Activated naive CD4-positive, alpha-beta T cell (primary cell): ENCODE measurements at places on chromosomes 2 and 18.

GRCh38 chr2:43818761-43819160, 19.9 kb downstream of the ABCG5 start:
- no peak for DNase-seq

- no peak for DNase-seq
Observed at GRCh38 chr2:173141666-173142065, 66.0 kb downstream of the MAP3K20 start.

DNA sequence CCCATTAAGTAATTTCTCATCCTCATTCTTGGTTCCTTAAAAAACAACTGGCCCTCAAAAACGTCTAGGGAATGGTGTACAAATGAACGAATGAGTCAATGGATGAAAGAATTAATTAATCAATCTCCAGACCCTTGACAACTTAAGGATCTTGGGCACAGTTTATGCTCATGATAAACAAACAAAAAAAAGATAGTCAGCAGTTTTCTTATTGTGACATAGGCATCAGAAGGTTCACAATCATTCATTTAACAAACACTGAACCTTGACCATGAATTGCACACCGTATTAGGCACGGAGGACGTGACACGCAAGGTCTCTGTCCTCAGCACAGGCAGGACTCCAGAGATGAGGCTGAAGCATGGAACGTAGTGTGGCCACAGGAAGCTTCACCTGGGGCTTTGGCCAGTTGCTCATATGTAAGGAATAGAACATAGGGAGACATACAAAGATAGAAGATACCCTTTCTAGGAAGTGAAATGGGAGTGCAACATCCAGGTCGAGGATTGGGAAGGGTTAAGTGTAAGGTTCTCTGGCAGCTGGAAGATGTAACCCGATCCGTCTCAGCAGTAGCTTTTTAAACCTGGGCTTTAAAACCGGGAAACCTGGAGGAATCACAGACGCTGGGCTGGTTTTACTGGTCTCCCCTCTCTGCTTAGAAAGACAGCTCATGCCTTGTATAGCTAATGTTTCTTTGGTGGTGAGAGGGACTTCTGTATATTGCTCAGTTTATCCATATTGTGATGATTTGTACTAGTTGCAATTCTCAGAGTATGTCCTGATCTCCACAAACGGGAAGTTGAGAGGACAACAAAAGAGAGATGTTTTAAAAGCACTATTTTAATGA, 8.9 kb upstream of the LTBP1 start:
- no peak for DNase-seq

DNA sequence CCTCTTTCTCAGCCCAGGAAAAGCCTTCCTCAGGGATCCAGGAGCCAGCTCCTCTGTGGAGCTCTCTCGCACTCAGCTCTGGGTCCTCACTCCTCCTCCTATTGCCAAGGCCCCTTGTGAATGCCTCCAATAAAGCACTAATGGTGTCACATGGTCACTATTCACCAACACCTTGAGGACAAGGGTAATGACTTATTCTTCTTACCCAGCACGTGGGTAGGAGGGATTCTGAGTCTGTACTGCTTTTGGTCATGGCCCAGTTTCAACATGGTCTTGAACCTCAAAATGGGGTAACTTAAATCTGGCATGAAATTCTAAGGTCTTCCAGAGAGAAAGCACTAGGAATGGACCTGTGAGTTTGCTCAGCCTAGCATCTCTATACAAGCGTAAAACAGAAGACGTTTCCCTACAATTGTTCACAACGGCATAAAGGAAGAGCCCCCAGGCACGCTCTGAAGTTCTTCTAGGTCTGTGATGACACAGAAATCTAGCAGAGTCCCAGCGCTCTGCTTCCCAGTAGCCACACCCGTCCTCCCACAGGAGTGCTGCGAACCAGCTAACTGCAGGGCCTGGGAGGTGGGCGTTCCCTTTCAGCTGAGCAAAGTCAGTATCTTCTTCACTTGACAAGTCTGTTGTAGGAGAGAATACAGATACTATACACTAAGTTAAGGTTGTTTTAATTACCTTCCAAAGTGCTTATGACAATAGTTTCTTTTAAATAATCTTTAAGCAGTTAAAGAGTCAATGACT, 14.6 kb upstream of the KIDINS220 start:
- DNase-seq, result no peak

GRCh38 chr2:239225371-239225851, 175.4 kb downstream of the HDAC4 start:
- DNase-seq, result no peak

DNA sequence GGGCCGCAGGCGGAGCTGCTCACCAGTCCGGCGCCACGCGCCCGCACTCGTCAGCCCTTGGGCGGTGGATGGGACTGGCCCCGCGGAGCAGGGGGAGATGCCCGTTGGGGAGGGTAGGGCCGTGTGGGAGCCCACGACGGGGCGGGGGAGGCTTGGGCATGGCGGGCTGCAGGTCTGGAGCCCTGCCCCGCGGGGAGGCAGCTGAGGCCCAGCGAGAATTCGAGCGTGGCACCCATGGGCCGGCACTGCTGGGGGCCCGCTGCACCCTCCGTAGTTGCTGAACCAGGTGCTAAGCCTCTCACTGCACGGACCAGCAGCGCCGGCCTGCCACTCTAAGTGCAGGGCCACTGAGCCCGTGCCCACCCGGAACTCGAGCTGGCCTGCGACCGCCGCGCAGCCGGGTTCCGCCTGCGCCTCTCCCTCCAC, 182.4 kb upstream of the ERBB4 start:
- no peak for DNase-seq

GRCh38 chr2:152792974-152793373, 74.6 kb downstream of the ARL6IP6 start:
- no peak for DNase-seq

GRCh38 chr2:124975648-124976047, 950.6 kb downstream of the CNTNAP5 start:
- DNase-seq, result no peak

DNA sequence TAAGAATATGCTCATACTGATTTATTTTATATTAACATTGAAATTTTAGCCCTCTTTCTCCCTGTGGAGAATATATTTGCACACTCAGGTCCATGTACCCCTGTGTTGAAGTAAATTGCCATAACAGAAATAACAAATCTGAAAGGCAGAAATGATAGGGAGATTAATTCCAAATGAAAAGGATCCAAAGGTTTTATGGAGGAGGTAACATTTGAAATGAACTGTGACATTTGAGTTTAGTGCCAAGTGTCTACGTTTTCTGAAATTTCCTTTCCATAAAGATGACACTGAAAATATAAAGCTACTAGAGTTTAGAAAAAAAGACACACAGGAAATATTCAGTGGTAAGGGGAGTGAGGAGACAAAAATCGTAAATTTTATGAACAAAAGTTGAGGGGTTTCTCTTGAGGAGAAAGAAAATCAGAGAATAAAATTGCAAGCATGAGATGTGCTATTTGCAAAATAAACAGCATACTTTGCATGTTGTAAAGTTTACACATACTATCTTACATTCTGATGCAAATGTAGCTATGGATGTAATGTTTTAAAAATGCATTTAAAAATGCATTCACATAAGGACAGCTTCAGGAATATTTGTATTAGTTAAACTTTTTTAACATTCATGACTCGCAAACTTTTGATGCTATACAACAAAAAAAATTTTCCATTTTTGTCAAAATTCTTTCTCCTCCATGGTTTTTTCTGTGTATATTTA, 69.5 kb downstream of the BAZ2B start:
- no peak for DNase-seq

GRCh38 chr2:74379851-74380789, at the start of gene DCTN1:
Gene DCTN1 (minus strand): TSS chr2:74380311. CDS start chr2:74380037, 274 bp downstream.
- no peak for DNase-seq

DNA sequence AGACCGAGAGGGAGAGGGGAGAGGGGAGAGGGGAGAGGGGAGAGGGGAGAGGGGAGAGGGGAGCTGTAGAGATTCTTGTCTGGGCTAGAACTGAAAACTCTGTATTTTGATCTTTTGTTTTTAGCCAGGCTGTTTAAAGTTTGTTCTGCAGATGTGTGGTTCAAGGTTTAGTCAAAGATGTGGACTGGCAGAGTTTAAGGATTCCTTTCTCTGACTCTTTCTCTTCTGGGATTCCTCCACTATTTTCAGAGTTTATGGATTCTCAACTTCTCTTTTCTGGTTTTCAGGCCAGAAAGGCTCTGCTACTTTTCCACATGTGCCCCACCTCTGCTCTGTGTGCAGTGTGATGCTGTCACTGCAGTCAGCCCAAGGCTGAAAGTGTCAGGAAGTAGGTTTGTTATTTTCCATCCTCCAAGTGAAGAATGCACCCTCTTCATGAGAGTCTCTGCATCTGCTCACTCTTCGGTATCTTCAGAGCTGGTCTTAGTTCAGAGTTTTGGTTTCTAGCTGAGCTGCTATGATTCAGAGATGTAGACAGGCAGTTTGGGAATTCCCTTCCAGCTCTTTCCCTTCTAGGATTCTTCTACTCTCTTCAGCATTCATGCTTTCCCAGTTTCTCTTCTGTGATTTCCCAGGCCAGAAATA, 130.9 kb upstream of the SMAD7 start:
- DNase-seq, result no peak

- DNase-seq, result no peak
Observed at GRCh38 chr2:171267855-171268629, 107.3 kb upstream of the TLK1 start.

DNA sequence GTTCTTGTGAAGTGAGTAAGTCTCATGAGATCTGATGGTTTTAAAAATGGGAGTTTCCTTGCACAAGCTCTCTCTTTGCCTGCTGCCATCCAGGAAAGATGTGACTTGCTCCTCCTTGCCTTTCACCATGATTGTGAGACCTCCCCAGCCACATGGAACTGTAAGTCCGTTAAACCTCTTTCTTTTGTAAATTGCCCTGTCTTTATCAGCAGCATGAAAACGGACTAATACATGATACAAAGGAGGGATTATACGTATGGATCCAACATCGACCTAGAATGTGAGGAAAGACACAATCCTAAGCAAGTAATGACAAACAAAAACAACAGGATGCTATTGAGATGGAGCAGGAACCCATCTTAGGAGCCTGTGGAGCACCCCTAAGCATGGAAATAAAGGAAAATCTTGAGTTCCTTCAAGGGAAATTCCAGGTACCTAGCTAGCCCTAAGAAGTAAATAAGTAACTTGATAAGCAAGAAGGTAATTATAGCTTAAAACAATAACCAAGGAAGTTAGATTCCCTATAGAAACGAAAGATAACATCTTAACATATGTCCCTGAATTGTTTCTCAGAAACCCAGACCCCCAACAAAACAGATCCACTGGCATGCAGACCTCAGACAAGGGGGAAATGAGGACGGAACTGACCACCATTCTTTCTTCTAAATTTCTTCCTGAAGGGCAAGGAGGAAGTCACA, 1.5 kb upstream of the TNFRSF11A start:
- DNase-seq, result no peak

DNA sequence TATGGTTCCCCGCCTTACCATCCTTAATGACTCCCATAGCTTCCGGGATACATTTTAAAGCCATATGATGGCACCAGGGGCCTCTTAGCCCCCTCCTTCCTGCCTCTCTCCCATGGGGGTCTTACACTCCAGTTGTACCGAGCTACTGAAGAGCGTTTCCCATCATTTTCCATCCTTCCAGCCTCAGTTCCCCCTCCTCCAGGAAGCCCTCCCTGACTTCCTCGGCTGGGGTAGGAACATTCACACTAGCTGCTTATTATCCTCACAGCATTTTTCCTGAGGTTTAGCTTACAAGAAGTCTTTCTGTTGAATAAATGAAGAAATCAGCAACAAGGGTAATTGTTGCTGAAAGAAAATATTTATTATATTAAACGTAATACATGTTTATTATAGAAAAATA, 41.1 kb downstream of the LRRFIP1 start:
- no peak for DNase-seq

DNA sequence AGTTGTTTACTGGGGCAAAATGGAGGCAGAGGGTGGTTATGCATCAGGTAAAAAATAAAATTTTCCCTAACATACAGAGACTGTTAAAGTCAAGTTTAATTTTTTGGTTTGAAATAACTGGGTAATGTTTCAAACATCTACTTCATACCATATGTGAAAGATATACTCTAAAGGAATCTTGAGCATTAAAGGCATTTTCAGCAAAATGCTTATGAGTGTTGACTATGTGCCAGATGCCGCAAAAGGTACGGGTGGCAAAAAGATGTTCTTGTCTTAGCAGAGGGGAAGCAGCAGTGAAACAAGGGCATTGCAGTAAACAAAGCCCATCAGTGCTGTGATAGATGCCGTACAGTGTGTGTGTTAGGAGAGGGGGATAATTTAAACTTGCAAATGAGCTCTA, 263.1 kb upstream of the ID2 start:
- DNase-seq, result no peak

DNA sequence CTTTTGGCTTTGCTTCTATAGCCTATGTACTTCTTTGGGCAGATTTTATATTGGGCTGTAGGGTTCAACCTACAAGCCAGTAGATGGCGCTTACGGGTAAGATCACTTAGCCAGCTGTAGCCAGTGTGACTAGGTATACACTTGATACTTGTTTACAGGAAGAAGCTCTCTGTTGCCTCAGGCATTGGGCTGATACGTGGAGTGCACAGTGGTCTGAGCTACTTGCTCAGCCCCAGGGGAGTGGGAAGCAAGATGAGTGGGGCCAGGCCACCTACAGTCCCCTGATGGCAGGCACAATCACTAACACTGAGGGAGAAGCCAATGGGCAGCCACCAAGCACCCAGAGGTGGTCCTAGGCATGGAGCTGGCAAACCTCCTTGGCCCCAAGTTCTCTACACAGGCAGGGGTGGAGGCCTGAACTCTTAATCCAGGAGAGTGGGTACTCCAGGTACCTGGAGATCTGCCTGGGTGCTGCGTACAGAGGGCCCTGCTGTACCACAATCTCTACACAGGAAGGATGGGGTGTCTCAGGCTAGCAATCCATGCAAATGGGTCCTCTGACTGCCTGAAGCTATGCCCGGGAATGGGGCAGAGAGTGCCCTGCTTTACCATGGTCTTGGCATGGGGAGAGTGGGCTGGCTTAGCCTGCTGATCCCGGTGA, 122.2 kb downstream of the NCOA1 start:
- DNase-seq, result no peak

DNA sequence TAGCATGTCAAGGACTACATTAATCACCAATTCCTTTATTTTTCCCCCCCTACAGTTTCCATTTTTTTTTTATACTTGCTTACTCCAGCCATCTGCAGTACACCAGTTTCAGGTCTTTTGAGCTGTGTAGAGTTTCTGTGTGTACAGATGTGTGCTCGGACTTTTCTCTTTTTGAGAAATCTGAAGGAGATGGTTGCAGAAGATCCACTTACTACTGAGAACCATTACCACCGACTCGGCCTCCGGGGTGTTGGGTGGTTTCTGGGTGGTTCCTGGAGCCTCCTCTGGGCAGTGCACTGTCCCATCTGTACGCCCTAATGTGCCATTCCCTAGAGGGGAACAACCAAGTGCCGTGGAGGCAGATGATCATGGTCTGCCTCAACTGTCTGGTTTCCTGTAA, 15.4 kb upstream of the LYPD6B start:
- no peak for DNase-seq

GRCh38 chr18:63843008-63843407, 44.5 kb upstream of the SERPINB2 start:
- DNase-seq, result no peak

- DNase-seq, result no peak
Observed at GRCh38 chr18:45164551-45164950, 450.7 kb upstream of the SLC14A2 start.

DNA sequence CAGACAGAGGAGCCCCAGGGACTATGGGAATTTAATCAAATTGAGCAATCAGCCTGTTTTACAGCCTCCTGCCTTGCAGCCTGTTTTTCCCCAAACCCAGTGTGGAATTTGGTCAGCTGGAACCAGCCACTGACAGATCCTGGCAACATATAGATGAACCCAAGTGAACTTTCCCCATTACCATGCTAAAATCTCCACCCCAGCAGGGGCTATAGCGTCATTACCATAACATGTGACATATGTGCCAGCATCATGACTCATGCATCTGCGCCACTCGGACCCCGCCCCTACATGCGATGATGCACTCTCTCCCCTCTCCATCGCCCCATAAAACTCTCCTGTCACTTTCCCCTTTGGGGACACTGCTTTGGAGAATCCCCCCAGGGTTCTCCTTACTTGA, 17.3 kb upstream of the FEZ2 start:
- no peak for DNase-seq
